ENCODE measurements at places on chromosomes 6 and 20.

DNA sequence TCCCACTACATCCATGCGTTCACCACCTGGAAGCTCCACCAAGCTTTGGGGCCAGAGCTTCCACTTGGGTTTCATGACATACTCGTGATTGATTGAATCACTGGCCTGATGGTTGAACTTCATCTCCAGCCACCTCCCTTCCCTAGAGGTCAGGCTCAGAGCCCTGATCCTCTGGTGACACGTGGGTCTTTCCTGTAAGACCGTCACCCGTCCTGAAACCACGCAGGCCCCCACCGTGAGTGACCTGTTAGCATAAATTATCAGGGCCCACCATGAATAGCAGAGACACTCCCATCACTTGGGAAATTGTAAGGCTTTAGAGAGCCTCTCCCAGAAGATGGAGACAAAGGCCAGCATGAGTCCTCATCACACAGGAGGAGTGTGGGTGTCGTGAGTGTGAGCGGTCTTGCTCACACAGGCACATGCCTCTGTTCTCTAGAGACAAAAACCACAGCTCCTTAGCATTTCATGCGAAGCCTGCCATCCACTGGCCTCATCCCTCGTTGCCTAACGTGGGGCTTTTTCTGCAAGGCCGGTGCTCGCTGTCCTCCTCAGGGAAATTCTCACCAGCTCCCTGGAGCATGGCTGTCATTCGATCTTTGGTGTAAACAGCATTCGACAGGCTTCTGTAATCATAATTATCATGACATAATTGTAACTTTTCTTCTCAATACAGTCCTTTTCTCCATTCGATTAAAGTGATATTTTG is 65.1 kb upstream of the DUSP22 start:
- DNase-seq: no peak

DNA sequence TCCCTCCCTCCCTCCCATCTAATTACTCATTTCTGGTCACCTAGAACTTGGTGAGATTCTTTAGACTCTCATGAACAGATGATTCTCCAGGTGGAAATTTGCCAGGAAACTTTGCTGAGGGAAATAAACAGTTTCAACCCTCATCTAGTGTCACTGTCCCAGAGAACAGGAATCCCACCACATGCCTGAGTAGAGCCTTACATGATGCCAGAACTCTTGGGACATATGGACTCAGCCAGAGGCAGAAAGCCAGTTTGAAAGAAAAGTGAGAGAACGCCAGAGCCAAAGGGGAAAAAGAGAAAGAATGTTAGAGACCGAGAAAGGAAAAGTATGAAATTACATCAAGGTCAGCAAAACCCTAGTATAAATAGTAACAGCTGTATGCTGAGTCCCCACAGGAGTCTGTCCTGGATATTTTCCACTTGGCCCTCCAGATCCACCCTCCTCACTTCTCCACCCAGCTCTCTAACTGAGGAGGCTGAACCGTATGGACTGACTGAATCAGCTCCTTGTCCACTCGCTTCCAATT is 127.5 kb upstream of the COL21A1 start:
- DNase-seq: no peak

GRCh38 chr6:5439749-5440148 is 178.4 kb downstream of the FARS2 start:
- no peak for DNase-seq

DNA sequence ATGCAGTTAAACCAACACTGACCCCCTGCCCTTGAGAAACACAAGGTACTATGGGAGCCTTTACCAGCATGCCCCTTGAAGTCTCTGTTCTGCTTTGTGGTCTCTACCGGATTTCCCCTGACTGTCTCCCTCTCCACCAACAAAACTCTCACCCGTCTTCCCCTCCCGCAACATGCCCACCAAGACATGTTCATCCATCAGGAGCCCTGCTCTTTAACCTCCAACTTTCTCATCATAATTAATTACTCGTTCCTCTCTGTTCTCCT is 1.1 kb downstream of the ZNF165 start:
- no peak for DNase-seq

GRCh38 chr6:161010418-161010817 is 18.8 kb downstream of the MAP3K4 start:
- DNase-seq: no peak

DNA sequence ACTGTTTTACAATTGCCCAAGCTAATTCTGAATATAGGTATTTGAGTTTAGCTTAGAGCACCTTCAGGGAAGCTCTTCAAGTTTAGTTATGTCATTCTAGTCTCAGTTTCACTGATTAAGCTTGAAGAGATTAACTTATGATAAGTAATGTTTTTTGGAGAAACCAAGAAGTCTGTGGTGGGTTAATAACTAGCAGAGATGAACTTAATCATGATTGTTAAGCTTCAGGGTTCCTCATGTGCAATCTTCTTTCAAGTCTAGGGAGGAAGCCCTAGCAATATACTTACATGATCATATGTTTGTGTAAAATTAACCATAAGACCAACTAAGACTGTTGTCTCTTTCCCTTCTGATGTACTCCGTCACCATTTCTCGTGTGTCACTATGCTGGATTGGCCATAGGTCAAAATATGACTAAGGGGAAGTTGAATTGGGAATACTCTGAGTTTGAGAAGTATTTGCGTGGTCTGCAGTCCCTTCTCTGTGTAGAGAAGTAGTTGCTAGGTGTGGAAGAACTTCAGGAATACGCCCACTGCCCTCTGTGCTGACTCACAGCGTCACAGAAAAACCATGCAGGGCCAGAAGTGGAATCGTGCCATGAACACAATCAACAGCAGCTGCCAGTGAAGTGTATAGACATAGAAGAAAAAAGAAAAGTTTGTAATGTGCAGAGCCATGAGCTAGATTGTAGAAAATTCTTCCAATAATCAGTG is 88.3 kb downstream of the SH3BGRL2 start:
- DNase-seq: no peak

DNA sequence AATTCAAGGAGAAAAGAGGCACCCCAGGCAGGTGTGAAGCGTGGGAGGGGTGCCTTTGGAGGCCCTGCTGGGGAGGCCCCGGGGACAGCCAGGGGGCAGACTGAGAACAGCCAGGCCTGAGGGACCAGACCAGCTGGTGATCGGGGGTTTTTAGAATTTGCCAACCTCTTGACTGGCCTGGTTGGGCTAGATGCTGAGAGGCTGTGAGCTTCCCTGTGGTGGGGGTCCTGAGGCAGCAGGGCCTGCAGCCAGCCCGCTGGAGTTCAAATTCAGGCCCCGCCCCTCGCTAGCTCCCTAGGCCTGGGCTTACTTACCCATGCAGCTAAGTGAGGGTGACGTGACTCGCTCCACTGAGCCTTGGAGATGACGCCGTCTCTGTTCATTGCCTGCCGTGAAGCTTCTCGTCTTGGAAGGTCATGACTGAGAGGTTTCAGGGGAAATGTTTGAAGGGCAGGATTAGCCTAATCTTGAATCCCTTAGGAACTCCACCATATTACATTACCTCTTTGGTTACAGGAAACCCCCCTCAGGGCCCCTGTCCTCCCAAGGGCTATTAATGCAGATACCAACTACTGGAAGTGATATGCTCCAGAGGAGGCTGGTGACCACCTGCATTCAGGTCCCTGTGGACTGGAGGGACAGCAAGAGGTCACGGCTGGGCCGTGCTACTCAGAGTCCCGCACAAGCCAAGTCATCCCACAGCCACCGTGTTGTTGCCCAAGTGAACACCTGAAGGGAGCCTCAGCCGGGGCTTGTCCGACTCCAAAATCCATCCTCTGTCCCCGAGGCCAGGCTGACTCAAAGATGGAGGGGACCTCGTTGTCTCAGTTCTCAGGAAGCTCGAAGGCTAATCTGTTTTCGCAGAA is 73.9 kb upstream of the DUSP22 start:
- no peak for DNase-seq

GRCh38 chr6:160004018-160004417 is 35.1 kb downstream of the IGF2R start:
- no peak for DNase-seq

GRCh38 chr6:28914941-28915340 is 8.8 kb downstream of the TRIM27 start:
- DNase-seq: no peak

DNA sequence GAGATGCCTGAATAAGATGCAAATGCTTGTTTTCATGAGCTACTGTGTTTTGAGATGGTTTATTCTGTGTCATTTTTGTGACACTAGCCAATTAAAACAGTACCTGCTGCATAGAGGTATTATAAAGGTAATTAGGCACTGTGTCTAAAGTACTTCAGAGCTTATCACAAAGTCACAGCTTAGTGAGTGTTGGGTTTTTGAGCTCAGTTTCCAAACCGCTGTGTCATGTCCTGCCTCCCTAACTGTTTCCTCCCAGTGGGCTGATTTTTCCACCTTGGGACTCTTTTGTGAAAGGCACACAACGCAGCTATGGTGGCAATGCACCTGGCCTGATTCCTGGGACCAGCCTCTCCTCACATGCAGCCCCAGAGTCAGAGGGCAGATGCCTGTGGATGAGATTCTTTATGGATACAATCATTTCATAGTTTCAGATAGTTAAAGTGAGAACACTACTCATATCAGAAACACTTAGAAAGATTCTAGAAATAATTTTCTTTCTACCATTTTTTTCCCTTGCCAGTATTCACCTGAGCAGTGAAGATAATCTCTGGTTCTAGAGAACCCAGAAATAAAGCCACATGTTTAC is 41.3 kb upstream of the TAGAP start:
- DNase-seq: no peak

DNA sequence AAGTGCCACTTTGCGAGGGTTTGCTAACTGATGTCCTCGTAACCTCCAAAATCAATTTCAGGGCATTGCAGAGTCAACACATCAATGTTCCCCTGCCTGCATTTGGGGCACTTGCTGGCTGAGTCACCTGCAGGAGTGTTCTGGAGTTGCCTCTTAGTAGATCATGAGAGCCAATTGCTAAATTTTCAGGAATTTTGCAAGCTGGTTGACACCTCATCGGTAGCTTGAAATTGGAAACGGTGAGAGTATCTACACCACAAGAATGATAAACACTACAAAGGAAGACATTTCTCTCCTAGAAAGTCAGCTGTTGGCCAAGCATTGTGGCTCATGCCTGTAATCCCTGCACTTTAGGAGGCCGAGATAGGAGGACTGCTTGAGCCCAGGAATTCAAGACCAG is 10.8 kb upstream of the BFSP1 start:
- DNase-seq: no peak

DNA sequence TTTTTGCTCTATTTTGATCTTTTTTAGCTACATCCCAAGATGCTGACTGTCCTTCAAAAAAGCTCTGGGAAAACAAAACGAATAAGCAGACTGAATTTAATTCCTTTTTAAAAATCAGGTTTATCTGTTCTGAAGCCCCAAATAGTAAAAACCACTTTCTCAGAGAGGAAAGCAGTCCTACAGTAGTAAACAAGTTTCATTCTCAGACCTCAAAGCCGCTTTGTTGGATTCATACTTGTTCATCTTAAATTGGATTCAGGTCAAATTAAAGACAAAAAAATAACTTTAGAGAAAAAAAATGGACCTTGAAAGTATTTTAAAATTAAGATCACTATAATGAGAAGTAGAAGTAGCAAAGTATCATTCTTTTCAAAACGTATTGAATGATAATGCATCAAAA is 96.1 kb upstream of the THEMIS start:
- DNase-seq: no peak

GRCh38 chr6:44462797-44463727 is 75.6 kb downstream of the CDC5L start:
- DNase-seq: no peak

DNA sequence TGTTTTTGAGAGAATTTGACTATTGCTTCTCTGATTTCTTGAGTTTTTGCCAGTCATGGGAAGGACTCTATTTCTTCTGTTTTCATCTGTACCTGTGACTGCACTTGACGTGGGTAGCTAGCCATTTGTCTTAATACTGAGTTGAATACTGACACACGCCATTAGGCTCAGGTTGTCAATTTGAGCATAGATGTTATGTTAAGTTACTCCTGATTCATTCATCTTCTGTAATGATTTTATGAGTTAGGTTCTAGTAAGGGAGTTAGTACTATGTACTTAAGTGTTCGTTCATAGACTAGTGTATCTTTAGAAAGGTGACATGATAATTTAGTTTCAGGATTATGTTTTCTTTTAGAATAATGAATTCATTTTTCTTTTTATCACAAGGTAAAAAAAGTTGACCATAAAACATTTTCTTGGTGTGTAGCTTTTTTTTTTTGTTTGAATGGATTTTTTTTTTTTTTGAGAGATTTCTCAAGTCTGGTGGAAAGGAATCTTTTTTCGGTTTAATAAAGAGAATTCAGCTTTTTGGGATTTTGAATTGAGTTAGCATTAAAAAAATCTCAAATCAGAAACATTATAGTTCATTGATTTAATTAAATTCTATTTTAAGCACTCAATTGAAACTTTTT is 1.7 kb downstream of the AFDN start:
- DNase-seq: no peak

DNA sequence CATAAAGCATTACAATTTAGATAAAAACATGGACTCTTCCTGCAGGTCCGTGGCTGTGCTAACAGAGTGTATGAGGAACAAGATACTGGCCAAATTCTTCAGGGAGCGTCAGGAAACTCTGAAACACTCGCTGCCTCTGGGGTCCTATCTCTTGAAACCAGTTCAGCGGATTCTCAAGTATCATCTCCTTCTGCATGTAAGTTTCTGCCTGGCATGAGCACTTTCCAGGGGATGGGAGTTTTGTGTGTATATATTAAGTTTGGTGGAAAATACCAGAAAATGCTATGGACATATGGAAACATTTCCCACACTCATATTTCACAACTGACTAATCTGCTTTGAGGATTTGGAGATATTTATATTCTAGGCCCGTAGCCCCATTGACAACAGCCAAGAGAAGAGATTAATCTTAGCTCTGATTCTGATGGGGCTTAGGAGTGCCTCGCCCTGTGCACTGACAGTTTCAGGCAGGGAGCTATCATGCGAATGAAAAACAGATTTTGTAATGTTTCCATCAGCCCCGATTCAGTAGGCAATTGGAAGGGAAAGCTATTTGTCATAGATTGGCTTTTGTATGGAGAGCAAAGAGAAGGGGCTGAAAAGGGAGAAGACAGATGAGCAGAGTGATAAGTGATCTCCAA is 64.7 kb upstream of the MTHFD1L start:
- DNase-seq: no peak

DNA sequence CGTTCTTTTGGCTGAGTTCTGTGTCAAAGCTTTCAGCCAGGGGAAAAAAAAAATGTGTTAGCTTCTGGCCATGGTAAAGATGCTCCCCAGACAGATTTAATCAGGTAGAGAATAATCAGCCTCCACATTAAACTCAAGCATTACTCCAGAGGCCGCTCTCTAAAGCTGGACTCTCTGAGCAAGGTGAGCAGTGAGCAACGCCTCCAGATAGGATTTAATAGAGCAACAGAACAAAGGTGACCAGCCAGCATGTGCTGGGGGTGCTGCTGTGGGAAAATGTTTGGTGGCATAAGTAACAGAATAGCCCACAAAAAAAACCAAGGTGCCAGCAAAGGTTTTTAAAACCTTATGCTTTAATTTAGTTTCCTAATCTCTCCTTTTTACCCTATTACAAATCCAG is 103.5 kb upstream of the TRAF3IP2 start:
- DNase-seq: no peak

DNA sequence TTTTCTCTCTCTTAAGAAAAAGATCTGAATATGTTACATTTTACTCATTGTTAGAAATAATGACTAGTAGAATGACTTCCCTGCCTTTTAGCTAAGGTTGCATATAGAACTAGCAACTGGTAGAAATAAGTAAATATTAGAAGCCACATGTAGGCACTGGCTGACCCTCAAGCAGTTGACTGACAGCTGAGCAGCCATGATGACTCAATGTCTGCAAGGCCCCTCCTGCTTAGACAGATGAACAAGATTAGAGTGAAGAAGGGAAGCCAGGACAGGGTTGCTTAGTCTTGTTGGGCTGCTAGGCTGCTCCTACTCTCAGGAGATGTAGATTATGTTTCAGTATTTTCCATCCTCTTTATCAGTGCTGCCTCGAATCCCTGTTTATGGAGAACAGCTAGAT is 6.5 kb downstream of the MEP1A start:
- DNase-seq: peak; percentile 64

- DNase-seq: no peak
Observed at GRCh38 chr6:101434601-101435000, 41.1 kb downstream of the GRIK2 start.

Measured in islet precursor cell (in vitro differentiated cells).